Renal cortex interstitium (tissue), 15 donors: ENCODE measurements at places on chromosomes 1 and 21. TPM values are rescaled to one million over a fixed set of nuclear protein-coding genes. Genes with fewer than 3 reads are reported as not detected.

Gene OR6N1
- polyA plus RNA-seq = not detected

Gene ARTN
- 1.9 TPM for polyA plus RNA-seq

Gene DSCAM
- not detected for polyA plus RNA-seq

Gene UBL4B
- not detected for polyA plus RNA-seq

Gene PTPRF
- polyA plus RNA-seq = 207 TPM

Gene SLX9
- polyA plus RNA-seq = 12.6 TPM

DNA sequence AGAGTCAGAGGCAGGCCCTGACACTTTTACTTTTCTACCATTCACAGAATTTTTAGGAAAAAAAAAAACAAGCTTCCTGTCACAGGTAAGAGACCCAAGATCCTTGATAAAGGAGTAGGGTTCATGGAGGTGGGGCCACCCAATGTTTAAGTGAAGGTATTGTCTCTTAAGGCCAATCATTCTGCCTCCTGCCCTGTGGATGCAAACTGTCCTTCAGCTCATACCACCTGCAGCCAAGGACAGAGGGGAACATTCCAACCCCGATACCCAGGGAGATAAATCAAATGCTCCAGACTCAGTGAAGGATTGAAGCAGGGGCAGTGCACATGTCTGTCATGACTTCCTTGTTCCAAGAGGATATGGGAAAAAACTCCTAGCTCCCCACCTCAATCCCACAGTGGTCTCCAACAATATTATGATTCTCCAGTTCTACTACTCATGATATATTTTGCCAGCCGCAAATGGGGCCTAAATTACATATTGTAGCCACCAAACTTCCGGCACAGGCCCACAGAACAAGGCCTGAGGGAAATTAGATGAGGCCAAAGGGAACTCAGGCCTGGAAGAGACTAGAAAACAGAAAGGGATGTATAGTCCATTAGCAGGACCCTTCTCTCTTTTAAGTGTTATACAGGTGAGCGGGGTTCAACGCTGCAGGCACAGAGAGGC lies 59.5 kb downstream of the TRABD2B start:
- DNase-seq = no peak

GRCh38 chr1:180143359-180143758 lies 11.3 kb upstream of the QSOX1 start:
- DNase-seq = no peak

GRCh38 chr1:198238121-198238520 lies 81.3 kb downstream of the NEK7 start:
- DNase-seq = no peak

DNA sequence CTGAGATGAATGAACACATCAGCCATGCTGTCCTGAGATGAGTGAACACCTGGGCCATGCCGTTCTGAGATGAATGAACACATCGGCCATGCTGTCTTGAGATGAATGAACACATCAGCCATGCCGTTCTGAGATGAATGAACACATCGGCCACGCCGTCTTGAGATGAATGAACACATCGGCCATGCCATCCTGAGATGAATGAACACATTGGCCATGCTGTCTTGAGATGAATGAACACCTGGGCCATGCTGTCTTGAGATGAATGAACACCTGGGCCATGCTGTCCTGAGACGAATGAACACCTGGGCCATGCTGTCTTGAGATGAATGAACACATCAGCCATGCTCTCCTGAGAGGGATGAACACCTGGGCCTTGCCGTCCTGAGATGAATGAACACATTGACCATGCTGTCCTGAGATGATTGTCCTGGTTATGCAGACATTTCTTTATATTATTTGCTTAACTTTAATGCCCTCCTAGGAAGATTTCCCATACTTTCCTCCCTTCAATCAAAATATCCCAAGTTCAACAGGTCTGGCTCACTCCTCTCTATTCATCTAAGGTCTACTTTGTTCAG lies 48.6 kb upstream of the COL6A1 start:
- no peak for DNase-seq

GRCh38 chr1:244311784-244312532 lies 139.8 kb downstream of the ADSS2 start:
- no peak for DNase-seq

DNA sequence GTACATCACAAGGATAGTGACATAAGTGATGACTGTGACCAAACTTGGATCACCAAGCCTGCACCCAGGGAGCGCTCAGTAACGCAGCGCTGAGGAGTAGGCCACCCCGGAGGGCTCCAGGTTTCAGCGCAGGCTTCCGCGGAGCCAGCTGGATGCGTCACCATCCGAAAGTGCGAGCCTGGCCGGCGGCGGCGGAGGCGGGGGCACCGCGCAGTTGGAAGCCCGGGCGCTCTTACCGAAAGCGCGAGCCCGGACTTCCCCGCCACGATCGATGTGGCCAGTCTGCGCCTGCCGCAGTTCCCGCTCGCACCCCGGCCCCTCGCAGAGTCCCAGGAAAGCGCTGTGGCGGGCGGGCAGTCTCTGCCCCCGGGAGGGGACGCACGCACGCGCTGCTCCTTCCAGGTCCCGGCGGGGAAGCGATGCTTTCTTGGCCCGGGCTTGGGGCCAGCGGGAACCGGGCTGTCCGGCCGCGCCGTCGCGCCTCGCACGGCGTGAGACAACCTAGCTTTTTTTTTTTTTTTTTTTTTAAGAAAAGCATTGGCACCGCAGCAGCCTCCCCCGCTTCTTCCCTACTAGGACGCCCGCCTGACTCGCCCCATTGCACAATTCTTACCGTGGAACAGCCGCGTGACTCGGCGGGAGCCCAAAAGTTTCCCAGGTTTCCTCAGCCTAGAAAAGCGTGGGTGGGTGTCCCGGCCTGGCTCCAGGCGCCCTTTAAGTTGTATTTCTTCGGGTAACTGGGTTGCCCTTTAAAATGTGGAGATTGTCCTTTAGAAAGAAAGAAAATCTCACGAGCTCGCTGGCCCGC lies 36.4 kb upstream of the JAK1 start:
- no peak for DNase-seq

DNA sequence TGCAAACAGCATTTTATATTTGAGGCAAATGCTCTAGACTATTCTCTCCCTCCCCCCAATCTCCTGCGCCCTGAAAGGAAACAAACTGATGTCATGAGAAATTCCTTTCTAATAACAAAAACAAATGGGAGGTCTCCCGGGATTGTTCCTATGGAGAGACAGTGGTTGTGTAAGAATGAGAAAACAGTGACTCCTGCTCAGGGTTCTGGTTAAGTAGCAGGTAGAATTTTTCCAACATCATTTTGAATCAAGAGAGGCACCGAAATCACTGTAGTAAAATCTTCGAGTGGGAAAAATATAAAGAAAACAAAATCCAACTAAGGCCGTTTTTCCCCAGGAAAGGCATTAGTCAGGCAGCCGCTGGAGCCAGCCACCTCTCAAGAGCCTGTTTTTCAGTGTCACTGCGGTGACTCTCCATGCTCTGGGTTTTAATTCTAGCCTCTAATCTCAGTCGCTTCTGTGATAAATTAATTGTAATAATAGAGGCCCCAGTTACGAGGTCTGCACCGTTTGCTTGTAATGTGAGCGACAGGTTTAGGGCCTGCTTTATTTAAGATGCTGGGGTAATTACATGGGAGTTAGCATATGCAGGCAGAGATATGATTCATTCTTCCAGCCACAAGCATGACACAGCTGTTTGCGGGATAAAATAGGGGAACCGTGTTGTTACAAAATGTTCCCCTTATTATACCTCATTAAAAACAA lies 80.3 kb downstream of the RNF220 start:
- DNase-seq = peak; percentile 53

GRCh38 chr1:17135530-17135929 lies 16.3 kb upstream of the PADI2 start:
- DNase-seq = no peak

- peak; percentile 47 for DNase-seq
Observed at GRCh38 chr21:37073417-37074196, 553 bp downstream of the TTC3 start.

- no peak for DNase-seq
Observed at GRCh38 chr1:199109160-199109559, 470.3 kb downstream of the PTPRC start.

- DNase-seq = no peak
Observed at GRCh38 chr1:117001254-117001927, at the start of gene CD101. Gene CD101 (plus strand): TSS chr1:117001760. CDS start chr1:117001818, 58 bp downstream.

DNA sequence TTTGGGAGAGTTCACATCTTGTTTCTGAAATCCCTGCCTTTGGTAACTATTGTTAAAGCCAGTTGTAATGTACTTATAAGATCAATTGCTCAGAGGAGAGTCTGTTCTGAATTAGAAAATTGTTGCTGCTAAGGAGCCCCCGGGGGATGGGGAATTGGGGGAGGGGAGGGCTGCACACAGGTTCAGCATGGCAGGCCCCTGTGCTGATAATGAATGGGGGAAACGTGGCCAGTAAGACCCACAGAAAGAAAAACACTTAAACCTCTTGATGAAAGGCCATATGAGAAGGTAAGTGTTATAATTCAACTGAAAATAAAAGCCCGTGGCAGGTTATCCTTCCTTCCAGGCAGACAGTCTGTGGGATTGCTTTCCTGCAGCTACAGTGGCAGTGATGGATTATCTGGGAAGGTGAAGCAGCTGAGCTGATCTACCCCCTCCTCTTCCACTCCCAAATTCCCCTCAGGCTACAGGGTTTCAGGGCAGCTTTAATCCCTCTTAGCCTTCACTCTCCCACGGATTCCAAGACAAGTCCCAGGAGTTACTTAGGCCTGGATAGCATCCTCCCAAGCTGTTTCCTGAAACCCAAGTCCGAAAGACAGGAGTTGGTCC lies 398.8 kb downstream of the TBX15 start:
- DNase-seq = no peak

- DNase-seq = no peak
Observed at GRCh38 chr1:19416145-19416544, 69.2 kb downstream of the CAPZB start.

DNA sequence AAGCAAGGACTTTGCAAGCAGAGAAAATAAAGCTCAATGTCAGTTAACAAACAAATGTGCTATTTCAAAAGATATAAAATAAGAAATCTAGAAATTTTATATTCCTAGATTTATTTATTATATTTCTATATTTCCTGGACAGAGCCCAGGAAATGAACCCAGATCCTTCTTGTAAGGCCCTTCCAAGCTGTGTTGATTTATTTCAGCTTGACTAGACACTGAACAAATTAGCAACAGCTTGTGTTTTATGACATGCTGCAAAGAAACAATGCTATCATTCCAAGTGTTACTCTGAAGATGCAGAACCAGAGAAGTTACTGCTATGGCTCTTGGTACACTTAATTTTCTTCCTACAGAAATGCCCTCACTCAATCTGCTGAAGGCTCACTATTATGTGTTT lies 6.2 kb downstream of the TGFBR3 start:
- no peak for DNase-seq

- no peak for DNase-seq
Observed at GRCh38 chr1:237701534-237701933, 189.2 kb downstream of the ZP4 start.

GRCh38 chr1:52111492-52111891 lies 30.4 kb upstream of the ZFYVE9 start:
- no peak for DNase-seq

- DNase-seq = peak; percentile 82
Observed at GRCh38 chr1:176696109-176696508, 233.1 kb downstream of the PAPPA2 start.

DNA sequence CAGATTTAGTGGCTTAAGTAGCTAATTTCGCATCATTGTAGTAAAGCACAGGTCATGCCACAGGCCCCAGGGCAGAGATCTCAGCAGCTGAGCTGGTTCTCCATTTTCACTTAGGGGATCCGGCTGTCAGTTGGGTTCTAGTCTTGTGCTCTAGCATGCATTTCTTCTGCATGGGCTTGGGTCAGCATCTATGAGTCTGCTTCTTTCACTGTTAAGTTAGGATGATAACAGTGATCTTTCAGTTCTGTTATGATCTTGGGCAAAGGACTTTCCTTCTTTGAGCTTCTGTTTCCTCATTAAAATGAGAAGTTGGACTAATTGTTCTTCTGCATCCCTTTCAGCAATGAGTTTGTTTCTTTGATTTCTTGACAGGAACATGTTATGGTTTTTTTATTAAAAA lies 123.6 kb upstream of the DNAH14 start:
- no peak for DNase-seq

- DNase-seq = no peak
Observed at GRCh38 chr21:31008355-31008754, 29.9 kb downstream of the KRTAP19-8 start.

DNA sequence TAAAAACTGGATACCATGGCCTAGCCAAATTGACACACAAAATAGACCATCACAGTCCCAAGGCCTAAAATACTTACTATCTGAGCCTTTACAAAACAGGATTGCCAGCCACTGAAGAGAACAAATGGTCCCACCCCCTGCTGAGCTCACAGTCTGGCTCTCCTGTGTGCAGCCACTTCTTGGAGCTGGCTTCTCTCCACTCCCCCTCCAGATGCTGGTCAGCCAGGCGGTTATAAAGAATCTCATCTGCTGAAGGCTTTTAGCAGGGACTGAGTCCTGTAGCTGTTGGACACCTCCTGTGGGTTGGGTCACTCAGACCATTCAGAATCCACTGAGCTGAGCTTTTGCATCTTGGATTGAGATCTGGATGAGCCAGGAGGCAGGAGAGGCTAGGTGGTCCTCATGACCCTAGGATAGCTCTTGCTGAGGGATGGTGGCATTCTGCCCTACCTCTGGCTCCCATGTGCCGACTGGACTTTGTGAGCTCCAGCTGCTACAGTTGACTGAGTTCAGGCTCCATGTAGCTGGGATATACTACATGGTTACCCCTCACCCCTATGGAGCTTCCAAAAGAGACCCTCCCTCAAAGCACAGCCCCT lies 16.1 kb downstream of the OXCT2 start:
- DNase-seq = no peak

- DNase-seq = no peak
Observed at GRCh38 chr1:41674522-41674921, 190.0 kb upstream of the EDN2 start.

- DNase-seq = no peak
Observed at GRCh38 chr1:22780696-22781095, 70.1 kb downstream of the EPHB2 start.

DNA sequence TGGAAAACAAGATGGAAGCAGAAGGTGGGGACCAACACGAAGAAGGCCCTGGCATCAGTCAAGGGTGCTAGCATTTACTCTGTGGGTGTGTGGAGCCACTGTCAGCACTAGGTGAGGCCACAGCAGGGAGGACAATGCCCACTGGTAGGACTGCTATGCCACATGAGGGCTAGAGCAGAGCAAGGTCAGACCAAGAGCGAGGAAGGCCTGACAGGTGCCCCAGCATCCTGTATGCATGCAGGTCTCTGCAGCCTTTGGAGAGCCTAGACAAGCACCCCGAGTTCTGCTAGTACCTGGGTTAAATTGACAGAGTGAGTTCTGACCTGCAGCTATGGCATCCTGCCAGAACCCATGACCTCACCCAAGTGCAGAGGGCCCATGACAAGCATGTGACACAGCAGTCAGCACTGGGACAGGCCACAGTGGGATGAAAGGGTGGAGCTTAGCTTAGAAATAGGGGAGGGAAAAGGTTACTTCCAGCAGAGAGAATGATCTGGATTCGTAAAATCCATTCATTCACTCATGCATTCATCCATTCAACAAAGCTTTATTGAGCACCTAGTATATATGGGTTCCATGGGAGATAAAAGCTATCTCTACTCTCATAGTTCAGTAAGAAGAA lies 9.0 kb upstream of the CSF1 start:
- no peak for DNase-seq

- DNase-seq = no peak
Observed at GRCh38 chr1:56688522-56689026, 43.5 kb downstream of the PRKAA2 start.
